ENCODE measurements at places on chromosomes 5 and 9.

DNA sequence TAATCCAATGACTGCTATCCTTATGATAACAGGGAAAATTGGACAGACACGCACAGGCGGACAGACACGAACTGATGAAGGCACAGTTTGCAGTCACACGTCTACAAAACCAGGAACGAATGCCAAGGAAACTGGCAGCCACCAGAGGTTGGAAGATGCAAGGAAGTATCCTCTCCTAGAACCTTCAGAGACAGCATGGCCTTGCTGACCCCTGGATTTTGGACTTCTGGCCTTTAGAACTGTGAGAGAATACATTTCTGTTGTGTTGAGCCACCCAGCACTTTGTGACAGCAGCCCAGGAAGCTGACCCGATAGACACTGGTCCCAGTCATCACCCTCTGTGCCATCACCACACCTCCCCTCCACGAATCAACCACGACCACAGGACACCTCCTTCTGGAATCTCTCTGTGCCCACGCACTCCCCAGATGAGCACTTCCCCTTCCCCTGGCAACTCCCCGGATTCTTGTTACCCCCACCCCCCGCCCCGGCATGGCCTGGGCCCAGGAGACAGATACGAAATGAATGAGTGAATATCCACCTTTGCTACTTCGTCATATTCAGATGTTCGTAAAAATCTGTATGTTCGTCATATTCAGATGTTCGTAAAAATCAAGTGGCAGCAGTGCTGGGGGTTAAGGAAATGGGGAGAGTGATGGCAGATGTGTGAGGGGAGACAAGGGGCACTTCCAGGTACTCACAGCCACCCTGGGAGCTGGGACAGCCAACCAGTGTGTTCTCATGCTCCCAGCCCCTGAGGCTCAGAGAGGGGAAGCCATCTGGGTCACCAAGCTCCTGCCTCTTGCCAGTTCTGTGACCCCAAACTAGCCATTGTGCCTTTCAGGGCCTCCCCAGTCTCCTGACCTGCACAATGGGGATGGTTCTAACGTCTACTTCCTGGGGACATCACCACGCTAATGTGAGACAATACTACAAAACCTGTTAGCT lies 18.5 kb downstream of the GBGT1 start:
- no peak for DNase-seq

- no peak for DNase-seq
Measured at GRCh38 chr5:136780518-136780917, 415.2 kb upstream of the TRPC7 start.

- no peak for DNase-seq
Measured at GRCh38 chr9:109707355-109707754, 72.6 kb upstream of the PALM2AKAP2 start.

- DNase-seq, result no peak
Measured at GRCh38 chr9:96304230-96304629, 2.3 kb upstream of the HSD17B3 start.

DNA sequence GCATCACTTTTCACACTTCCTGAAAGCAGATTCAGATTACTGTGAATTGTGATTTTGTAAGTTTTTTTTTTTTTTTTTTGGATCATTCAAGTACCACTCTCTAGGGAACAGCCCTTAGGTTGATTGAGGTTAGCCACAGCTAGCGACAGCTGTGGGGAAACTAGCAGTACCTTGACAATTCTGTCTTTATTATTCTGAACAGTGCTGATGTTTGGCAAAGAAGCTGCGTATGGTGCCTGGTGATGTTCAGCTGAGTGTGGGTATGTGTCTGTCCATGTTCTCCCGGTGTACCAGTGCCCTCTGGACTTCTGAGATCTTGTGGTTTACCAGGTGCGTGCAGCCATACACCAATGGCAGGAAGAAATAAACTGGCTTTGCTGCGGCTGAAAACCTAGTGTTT lies 117.3 kb upstream of the PLPPR1 start:
- DNase-seq, result peak; percentile 64

GRCh38 chr5:171736976-171737891 lies 48.4 kb upstream of the SMIM23 start:
- no peak for DNase-seq
